ENCODE measurements at places on chromosomes 6 and 20.

- peak; percentile 64 for DNase-seq
Measured at GRCh38 chr6:157272866-157273755, 50.2 kb downstream of the TMEM242 start.

DNA sequence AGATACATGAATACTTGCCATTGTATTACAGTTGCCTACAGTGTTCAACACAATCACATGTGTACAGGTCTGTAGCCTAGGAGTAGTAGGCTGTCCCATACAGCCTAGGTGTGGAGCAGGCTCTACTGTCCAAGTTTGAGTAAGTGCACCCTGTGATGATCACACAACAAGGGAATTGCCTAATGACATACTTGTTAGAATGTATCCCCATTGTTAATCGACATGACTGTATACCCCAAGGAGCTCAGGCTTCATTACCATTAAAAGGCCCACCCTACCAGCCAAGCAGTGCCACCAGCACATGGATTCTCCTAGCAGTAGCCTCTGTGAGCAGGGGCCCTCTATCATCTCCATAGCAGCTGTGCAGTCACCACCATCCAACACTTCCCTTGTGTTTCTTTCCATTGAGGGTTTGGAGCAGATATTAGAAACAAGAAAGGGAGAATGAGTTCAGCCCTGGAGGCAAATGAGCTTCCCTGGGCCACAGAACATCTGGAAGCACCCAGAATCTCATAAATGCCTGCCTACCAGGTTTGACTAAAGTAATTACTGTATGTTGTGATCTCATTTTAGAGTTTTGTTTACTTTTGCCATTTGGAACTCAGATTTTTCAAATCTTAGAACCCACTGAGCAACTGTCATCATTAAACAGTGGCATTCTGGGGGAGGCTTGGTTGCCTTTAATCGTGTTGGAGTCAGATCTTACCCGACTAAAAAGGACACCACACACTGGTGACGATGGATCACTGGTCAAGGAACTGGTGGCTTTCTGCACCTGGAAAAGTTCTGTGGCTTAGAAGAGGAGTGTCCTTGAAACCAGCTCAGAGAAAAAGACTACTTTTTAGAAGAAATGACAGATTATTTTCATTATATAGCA lies 104.9 kb downstream of the TULP4 start:
- DNase-seq, result no peak

- DNase-seq, result no peak
Measured at GRCh38 chr6:34152042-34152524, 6.2 kb upstream of the GRM4 start.

DNA sequence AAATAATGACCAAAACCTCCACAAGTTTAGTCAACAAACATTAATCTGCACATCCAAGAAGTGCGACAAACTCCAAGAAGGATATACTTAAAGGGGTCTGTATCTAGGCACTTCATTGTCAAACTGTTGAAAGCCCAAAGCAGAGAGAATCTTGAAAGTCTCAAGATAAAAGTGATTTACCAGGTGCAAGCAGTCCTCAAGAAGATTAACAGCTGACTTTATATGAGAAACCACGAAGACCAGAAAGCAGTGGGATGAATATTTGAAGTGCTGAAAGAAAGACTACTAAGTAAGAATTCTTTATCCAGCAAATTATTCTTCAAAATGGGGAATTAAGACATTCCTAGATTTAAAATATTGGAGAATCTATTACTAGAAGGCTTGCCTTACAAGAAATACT lies 58.4 kb upstream of the BLCAP start:
- DNase-seq, result no peak

DNA sequence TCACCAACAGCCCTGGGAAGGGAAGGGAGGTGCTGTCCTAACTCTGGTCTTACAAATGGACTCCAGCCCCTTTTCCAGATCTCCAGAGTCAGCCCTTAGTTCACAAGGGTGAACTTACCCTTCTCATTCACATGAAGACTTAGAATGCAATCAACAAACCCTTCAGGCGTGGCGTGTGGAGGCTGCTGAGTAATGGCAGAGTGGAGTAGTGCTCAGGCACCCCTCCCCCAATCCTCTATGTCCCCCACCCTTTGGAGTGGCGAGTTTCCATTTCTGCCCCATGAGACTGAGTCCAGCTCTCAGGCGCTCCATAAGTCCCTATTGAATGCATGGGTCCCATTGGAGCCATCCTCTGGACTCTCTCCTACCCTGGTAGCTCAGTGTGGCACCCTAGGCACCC lies 3.3 kb downstream of the SNAI1 start:
- DNase-seq, result no peak

DNA sequence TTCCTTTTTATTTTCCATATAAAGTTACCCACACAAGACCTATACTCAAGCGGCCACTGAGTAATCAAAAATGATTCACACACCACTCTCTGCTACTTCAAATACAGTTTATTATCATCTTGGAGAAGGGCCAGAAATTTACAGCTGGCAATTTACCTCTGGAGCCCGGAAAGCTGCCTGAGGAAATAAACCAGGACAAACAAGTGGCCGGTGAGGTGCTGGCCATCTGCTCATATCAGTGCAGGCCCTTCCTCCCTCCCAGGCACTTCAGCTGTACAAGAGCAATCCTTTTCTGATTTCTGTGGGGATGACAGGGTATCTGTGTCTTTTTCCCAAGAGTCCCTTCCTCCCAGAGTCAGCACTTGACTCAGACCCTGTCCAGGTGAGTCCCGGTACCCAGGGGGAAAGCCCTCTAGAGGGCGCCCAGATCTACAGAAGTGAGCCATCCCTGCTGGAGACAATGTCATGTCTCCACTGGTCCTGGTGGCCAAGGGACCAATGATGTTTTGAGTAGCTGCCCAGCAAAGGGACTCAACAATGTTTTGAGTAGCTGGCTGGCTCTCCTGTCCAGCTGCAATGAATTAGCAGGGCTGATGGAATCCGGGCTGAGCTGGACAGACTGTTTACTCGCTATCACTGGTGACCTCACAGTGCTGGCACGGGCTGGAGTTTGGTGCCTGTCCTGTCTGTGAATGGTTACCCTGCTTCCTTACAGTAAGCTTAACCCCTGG lies 23.6 kb downstream of the LRP11 start:
- DNase-seq, result peak; percentile 96

GRCh38 chr20:33438481-33438880 lies 5.1 kb downstream of the SNTA1 start:
- DNase-seq, result no peak

DNA sequence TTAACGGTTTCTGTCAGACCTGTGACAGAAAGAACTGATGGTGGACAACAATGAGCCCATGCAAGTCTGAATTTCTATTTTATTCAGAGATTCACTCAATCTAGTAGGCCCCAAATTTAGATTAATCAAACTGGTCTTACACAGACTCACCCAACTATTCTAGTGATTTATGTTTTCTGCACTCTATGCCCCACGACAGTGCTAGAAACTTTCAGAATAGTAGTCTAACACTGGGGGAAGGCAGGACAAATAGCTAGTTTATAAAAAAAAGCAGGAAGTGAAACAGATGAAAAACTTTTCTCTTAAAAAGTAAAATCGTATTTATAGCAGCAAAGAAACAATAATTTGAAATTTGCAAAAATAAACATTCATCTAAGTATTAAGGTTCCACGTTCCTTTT lies 5.0 kb downstream of the TCP11 start:
- DNase-seq, result no peak

DNA sequence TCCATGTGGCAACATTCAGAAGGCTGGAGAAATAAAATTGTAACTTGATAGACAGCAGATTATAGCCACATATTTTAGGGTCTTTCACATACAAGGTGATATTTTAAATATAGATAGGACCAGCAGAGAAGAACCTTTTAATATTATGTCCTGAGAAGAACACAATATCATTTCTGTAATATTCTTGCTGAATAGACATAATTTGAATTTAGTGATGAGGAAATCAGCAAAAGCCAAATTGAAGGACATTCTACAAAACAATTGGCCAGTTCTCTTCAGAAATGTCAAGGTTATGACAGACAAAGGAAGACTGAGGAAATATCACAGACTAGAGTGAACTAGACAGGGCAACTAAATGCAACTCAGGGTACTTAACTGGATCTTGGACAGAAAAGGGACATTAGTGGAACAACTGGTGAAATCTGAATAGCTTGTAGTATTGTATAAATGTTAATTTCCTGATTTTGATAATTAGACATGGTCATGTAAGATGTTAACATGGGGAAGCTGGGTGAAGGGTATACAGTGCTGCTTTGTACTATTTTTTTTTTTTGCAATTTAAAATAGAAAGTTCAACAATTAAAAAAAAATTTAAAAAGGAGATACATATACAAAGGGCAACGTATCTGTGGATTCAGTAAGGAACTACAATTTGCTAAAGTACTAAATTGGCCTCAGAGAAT lies 134.5 kb upstream of the SIM1 start:
- no peak for DNase-seq

- DNase-seq, result no peak
Measured at GRCh38 chr6:159031846-159032245, 12.9 kb downstream of the TAGAP start.

DNA sequence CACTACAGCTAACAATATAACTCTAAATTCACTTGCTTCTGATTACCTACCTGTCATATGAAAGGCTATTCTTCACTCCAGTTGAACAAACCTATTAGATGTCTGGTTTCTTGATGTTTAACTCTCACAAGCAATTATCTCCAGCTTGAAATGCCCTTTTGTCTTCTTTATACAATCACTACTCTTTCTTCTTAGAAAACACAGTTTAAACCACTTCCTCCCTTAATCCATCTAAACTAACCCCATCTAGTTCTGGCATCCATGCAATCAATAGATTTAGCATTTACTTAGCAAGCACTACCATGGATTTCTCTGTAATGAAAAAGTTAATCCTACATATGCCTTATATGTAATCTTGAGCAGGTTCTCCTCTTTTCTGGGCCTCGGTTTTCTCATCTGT lies 127.3 kb downstream of the ATXN1 start:
- no peak for DNase-seq

GRCh38 chr20:49696594-49696993 lies 17.1 kb downstream of the B4GALT5 start:
- no peak for DNase-seq

DNA sequence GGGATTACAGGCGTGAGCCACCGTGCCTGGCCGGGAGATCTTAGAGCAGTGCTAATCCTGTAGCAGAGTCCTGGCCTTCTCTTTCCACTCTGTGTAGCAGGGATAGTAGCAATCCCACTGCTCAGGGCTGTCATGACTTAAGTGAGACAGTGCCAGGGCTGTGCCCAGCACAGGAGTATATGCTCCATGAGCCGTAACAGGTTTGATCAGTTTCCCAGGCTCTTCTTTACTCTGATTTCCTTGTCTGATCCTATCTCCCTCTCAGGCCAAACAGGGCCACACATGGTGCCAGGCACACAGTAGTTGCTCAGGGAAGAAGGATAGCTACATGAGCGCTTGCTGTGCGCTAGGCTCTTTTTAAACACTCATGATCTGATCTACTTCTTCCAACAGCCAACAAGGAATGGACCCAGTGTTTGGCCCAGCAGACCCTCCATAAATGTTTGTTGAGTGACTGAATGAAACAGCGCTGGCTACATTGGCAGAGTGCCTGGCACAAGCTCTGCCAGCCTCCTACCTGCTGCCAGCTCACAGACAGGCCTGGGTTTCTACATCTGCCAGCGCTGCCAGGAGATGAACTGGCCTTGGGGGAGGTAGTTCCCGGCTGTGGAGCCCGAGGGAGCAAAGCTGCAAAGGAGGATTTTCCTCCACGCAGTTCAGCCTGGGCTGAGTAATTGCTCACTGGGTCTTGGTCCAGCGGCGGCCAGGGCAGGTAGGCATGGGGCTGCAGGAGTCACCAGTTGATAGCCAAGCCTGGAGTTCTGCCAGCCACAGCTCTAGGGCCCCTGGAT lies 36.9 kb downstream of the SNAI1 start:
- no peak for DNase-seq

DNA sequence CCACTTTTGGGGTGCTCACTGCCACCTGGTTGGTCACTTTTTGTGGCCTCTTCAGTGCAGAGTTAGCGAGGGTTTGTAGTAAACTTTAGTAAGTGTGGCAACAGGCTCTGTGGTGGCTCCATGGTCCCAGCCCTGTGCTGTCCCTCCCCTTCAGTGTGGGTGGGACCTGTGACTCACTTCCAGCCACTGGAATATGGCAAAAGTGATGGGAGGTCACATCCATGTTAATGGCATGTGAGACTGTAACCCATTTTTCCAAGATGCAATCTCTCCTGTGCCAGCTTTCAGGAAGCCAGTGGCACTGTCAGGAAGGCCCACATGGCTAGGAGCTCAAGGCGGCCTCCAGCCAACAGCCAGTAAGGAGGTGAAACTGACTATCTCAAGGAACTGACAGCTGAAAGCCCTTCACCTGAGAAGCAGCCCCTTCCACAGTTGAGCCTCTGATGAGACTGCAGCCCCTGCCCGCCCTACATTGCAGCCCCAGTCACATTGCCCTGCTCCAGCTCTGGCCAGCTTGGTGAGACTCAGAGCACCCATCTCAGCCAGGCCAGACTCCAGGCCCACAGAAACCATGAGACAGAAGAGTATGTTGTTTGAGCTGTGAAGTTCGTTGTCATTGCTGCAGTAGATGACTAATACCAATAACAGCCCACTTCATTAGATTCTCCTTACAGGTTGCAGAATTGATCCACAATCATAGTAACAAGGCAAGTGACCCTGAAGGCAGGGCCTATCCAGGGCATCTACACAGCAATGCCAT lies 13.1 kb upstream of the CST7 start:
- DNase-seq, result no peak

- DNase-seq, result peak; percentile 87
Measured at GRCh38 chr6:6775074-6775473, 186.6 kb downstream of the LY86 start.

Measured in NCI-H146 (cell line).